K562 (cell line): ENCODE measurements at places on chromosomes 12 and 14.

DNA sequence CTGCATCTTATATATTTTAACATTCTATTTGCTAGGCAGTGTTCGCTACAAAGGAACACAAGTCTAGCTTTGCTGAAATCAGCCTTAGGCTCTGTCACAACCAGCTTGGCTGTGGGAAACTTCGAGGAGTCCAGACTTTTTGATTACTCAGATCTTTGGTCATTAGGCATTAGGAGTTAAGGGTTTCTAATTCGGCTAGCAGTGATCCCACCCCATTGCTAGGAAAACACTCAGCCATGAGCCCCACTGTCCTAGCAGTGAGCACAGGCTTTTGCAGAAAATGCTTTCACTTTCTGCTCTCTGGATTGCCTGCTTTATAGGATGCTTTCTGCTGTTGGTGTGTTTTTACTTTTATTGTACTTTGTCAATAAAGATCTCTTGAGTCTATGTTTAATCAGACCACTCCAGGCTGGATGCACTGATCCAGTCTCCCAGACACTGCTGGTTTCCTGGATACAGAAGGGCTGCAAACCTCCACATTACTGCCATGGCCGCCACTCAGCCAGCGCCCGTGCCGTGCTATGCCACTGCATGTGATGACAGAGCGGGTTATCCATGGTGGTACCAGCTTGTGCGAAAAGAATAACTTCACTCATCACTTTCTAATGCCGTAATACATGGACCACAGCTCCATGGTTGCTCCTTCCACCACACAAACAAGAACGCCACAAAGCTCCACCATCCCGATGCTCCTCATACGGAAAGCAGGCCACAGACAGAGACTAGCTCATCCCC lies 41.0 kb upstream of the PYGL start:
- DNase-seq, result no peak

DNA sequence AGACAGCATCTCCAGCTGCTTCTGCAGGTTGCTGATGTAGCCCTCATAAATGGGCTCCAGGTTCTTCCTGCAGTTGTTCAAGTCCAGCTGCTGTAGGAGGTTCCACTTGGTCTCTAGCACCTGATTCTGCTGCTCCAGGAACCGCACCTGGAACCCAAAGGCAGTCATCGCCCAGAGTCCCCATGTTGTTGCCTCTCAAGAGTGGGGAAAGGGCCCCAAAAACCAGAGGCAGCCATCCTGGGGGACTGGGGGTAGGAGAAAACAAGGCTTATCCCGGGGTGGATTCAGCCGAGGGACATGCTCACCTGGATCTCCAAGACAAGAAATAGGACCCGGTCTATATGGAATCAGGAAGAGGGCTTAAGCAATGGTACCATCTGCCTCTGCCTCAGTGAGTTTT lies 2.3 kb downstream of the KRT72 start:
- no peak for DNase-seq

- DNase-seq, result peak; percentile 78
Measured at GRCh38 chr14:55370883-55371455, 40.7 kb downstream of the ATG14 start.

DNA sequence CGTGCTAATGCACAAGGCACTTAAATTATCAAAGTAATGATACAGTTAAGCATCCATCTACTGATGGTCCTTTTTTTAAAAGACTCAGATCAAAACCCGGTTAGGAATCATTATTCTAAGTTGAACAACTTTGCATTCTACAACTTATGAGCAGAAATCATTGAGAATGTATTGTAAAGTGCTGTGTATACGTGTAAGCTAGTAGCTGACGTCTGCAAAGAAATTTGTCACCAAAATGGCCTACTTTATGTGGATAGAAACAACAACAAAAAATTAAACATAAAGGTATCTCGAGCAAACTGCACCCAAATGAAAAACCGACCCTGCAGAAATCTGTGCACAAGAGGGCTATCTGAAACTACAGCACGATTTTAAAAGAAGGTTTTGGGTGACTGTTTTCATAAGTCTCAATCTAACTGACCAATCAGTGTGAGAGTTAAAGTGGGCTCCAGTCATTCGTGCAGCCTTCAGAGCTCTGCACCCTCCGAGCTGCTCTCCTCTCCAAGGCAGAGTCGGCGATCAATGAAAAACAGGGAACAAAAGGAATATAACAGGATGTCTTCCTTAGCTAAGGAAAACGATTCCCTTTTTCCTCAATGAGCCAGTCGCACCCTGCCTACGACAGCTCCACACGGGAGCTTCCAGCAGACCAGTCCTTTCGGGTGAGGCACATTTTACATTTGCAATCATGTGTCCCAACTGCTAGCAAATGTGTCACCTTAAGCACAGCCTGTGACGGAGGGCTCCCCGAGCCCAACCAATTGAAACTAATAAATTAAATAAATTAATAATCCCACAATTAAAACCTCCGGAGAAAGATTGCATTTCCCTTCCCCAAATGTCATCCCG lies 200.7 kb upstream of the FOXN3 start:
- no peak for DNase-seq

- DNase-seq, result no peak
Measured at GRCh38 chr12:43357141-43357540, 194.9 kb downstream of the ADAMTS20 start.

DNA sequence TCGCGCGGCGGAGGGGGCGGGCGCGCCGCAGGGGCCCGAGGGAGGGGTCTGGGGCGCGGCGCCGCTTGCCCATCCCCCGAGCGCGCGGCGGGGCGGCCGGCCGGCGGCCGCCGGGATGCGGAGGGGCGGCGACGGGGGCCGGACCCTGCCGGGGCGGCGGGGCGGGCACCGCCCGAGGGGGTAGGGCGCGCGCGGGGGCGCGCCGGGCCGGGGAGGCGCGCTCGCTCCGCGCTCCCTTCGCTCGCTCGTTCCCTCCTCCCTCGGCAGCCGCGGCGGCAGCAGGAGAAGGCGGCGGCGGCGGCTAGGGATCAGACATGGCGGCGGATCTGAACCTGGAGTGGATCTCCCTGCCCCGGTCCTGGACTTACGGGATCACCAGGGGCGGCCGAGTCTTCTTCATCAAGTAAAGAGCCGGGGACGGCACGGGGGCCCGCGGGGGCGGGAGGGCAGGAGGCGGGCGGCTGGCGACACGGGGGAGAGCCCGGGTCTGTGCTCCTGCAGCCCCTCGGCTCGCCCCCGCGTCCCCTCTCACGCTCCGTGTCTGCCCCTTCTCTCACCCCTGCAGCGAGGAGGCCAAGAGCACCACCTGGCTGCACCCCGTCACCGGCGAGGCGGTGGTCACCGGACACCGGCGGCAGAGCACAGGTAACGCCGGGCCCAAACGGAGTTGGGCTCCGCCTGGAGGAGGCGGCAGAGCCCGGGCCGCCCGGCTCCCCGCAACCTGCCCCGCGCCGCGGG lies at the start of gene PLEKHA5:
Gene PLEKHA5 (plus strand): TSS at position 248 of the 738 bp plus-strand sequence. CDS start 67 bp downstream, at position 315.
- peak; percentile 87 for DNase-seq

DNA sequence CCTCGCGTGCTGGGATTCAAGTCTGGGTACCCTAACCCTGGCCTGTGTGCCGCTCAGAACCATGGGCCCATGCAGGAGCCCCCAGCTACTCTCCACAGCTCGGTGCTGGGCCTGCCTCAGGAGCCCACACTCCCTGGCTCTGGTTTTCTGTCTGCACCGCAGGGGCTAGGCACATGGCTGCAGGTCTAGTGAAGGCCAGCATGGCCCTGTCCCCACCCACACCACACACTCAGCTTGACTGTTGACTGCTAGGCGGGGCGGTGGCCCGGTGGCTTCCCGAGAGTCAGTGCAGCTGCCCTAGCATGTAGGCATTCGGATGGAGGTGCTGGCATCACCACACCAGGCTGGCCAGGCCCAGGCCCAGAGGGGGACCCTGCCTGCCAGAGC lies 7.9 kb downstream of the INF2 start:
- no peak for DNase-seq

GRCh38 chr12:106001837-106002218 lies 136.9 kb downstream of the NUAK1 start:
- no peak for DNase-seq

DNA sequence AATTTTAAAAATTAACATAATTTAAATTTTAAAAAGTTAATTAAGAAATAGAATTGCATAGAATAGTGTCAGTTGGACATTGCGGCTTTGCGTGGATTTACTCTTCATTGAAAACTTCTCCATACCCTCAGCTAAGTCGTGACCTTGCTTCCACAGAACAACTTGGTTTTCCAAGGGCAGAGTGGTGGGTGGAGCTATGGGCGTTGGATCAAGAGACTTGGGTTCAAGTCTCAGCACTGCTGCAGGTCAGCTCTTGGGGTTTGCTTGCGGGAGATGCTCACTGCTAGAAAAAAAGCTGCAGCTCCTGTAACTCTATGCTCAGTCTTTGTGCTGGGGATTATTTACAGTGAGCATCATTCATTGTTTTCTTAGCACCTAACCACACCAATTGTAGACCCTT lies 133.7 kb downstream of the PRIMA1 start:
- no peak for DNase-seq

DNA sequence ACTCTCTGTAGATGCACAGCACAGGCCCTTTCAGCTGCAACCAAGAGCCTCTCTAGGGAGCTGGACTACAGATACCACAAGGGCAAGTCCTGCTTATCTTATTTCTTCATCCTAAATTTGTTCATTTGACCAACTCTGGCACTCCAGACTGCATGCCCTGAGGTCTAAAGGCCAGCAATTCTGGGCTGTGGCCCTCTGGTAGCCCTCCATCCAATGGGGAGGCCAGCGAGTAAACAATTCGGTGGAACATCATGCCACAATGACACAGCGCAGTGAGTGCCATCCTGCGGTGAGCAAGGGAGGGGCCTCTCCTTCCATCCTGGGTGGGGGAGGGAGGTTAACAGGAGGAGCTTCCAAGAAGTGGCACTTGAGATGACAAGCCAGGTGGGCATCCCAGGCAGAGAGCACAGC lies 652 bp upstream of the SELPLG start:
- DNase-seq, result peak; percentile 66

DNA sequence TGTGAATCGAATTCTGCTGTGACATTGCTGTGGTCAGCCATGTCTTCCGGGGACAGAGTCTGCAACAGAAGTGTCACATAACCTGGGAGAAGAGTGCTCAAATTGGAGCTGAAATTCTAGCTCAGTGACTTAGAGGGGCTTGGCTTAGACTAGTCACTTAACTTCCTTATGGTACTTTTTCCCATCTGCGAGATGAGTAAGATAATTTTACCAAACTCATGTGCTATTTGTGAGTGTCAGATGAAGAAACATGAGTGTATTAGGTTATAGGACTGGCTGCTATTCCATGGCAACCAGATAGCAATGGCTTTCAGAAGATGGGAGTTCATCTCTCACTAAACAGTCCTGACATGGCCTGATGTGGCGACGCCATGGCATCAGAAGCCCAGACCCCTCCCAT lies 104.1 kb downstream of the CHST11 start:
- no peak for DNase-seq

- peak; percentile 25 for DNase-seq
Measured at GRCh38 chr12:124053851-124054250, 80.8 kb downstream of the ZNF664 start.

- peak; percentile 69 for DNase-seq
Measured at GRCh38 chr12:52692254-52692653, 11.1 kb downstream of the KRT77 start.

DNA sequence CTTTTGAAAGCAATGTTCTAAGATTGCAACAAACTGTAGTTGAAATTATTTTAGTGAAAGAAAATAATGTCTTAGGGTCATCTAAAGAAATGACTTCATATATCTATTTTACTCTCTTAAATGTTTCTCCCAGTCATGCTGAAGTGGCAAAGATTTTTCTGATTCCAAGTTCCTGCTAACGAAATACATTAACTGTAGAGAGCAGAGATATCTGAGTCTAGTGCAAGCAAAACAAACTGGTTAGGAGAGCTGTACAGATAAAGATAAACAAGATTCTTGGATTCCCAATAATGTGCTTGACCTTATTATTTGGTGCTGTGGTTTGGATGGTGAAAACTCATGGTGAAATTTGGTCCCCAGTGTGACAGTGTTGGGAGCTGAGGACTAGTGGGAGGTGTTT lies 199.9 kb upstream of the PWP1 start:
- DNase-seq, result no peak

DNA sequence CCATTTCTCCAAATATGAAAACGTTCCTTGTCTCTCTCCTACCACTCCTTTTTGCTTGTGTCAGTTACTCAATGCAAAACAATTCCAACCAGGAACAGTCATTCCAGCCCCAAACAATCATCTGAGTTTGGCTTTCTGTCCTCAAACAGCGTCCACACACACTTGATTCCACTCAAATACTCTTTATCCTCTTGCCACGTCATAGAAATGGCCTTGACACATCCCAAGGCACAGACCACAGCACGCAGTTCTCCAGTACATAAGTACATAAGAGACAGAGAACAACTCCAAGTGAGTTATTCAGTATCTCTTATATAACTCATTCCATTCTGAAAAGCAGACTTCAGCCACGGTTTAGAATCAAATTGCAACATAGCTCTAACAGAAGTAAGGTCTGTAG lies 299.2 kb downstream of the RPS29 start:
- DNase-seq, result no peak

- no peak for DNase-seq
Measured at GRCh38 chr12:25501549-25501948, 51.5 kb downstream of the LMNTD1 start.

DNA sequence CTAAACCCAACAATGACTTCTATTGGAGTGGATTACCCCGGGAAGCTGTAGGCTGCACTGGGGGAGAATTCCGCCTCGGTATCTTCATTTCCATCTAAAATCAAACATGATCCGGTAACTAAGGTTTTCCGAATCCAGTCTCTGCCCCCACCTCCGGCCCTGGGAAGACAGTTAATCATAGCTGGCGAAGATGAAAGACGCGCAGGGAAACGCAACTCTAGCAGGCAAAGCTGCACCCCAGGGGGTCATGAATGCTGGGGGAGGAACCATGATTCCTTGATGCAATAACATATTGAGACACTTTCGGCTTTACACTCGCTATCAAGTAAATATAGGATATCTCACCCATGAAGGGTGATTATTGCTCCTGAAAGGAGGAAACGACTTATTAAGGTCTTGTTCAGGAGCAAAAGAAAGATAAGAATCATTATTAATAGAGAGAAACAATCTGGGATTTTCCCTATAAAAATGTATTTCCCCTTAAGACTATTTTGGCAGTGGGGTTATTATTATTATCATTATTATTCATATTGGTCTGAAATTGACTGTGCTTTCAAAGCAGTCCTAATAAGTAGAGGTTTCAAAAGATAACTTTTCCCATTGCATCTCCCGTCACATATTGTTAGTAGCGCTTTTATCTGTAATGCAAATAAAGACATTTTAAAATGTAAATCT lies 614.9 kb downstream of the VRK1 start:
- no peak for DNase-seq

DNA sequence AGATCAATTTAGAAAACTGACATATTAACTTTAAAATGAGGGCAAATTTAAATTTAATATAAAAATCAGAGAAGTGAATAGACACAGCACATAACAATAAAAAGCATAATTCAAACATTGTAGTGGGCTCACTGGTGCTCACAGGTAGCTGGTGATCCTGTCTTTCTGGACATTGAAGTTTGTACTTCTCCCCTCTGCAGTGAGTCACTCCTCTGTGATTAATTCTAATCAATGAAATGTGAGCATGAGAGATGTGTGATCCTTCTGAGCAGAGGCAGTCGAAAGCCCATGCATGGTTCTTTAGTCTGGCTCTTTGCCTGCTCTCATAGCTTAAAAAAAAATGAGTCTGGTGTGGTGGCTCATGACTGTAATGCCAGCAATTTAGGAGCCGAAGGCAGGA lies 59.0 kb upstream of the RERGL start:
- DNase-seq, result no peak
